ENCODE measurements at places on chromosomes 2 and 18. TPM values are rescaled to one million over a fixed set of nuclear protein-coding genes. Genes with fewer than 3 reads are reported as not detected.
A peak's percentile ranks its signal among the peaks of the same experiment; 100 is the strongest.

GRCh38 chr2:101698014-101698843 lies 722 bp downstream of the MAP4K4 start:
- H3K27me3 ChIP-seq: no peaks in the 10 kb centered on the region
- H3K27ac ChIP-seq: peak overlapping the region; percentile 89
- peaks cover 31% of the 10 kb centered on the region for H3K4me1 ChIP-seq
- H3K36me3 ChIP-seq: peaks cover 5% of the 10 kb centered on the region

- H3K4me3 ChIP-seq: no peak overlapping the region
- H3K27me3 ChIP-seq: no peaks in the 10 kb centered on the region
- H3K4me1 ChIP-seq: no peaks in the 10 kb centered on the region
Observed at GRCh38 chr2:58650781-58651180, 409.7 kb upstream of the FANCL start.

- DNase-seq: peak; percentile 33
- no peaks in the 10 kb centered on the region for H3K27me3 ChIP-seq
- H3K4me1 ChIP-seq: peaks cover 13% of the 10 kb centered on the region
Observed at GRCh38 chr2:232385660-232386489, 7.3 kb downstream of the ALPP start.

- no peak overlapping the region for H3K4me3 ChIP-seq
- H3K27me3 ChIP-seq: no peaks in the 10 kb centered on the region
- DNase-seq: no peak
- peaks cover 54% of the 10 kb centered on the region for H3K4me1 ChIP-seq
- peaks cover 31% of the 10 kb centered on the region for H3K36me3 ChIP-seq
Observed at GRCh38 chr2:74867841-74868658, 34.1 kb downstream of the HK2 start.

DNA sequence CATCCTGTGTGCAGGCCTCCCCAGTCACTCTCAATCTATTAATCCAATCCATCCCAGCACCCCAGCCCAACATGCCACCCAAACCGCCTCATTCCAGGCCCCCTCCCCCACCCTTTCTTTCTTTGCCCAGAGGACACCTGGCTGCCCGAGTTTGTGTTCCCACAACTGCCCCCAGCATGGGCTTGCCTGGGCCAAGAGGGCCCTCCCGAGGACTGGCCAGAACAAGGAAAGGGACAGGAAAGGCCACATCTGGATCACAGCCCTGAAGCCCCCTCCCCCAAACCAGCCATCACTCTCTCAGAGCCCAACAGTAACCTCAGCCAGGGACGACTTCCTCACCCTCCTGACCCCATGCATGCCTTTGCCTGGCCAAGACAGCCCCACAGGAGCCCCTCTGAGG lies 1.2 kb downstream of the TNS1 start:
- no peak overlapping the region for H3K4me3 ChIP-seq
- DNase-seq: no peak
- no peaks in the 10 kb centered on the region for H3K27me3 ChIP-seq
- H3K4me1 ChIP-seq: peaks cover 4% of the 10 kb centered on the region

DNA sequence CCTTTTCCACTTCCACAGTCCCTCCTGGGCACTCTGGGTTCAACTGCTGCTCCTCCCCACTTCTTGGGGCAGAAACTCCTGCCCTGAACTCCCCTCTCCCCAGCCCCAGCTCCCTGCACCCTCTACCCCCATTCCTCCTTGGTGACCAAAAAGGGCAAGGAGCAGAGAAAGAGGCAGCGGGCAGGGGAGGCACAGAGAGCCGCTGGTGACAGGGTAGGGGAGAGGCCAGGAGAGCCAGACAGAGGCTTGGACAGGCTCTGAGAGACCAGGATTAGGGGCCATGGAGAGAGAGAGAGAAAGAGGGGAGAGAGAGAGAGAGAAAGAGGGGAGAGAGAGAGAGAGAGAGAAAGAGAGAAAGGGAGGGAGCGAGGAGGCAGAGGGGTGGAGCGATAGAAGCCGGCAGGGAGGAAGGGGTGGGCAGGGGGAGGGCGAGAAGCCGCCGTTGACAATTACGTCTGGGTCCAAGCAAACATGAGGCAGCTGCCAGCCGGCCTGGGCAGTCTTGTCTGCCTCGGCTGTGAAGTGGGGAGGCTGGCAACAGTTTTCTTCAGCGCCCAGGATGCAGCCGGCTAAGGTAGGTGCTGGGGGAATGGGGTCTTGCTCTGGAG lies at the start of gene KCNIP3:
Gene KCNIP3 (plus strand): TSS at position 468 of the 608 bp plus-strand sequence. CDS start 92 bp downstream, at position 560.
- no peaks in the 10 kb centered on the region for H3K27me3 ChIP-seq
- no peaks in the 10 kb centered on the region for H3K36me3 ChIP-seq
- no peak within 1 kb of the TSS for H3K4me3 ChIP-seq
- no peak for DNase-seq

DNA sequence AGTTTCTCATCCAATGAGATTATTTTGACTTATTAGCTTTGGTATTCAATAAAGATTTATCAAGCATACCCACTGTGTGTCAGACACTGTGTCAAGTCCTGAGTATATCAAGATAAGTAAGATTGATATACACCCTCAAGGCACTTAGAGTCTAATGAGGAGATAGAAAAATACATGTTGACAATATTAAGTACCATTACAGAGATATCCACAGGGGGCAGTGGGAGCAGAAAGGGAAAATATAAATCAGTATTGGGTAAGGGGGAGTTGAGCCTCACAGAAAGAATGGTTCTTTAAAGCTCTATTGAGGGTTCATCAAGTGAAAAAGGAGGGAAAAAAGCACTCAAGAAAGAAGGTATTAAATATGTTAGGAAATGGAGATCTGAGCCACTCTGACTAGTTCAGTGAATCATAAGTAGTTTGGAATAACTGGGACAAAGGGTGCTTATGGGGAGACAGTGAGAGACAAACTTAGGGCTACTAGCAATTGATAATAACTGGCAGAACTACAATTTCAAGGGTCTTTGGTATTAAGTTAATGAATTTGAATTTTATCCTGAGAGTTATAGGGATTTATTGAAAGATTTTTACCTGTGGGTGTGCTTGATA lies 45.5 kb upstream of the SLC8A1 start:
- H3K27me3 ChIP-seq: peaks cover 36% of the 10 kb centered on the region
- no peak for DNase-seq
- H3K4me1 ChIP-seq: no peaks in the 10 kb centered on the region
- H3K4me3 ChIP-seq: no peak overlapping the region

GRCh38 chr18:46676182-46676835 lies 19.3 kb upstream of the LOXHD1 start:
- H3K4me3 ChIP-seq: no peak overlapping the region
- H3K27me3 ChIP-seq: peaks cover 26% of the 10 kb centered on the region
- no peaks in the 10 kb centered on the region for H3K4me1 ChIP-seq
- DNase-seq: no peak

DNA sequence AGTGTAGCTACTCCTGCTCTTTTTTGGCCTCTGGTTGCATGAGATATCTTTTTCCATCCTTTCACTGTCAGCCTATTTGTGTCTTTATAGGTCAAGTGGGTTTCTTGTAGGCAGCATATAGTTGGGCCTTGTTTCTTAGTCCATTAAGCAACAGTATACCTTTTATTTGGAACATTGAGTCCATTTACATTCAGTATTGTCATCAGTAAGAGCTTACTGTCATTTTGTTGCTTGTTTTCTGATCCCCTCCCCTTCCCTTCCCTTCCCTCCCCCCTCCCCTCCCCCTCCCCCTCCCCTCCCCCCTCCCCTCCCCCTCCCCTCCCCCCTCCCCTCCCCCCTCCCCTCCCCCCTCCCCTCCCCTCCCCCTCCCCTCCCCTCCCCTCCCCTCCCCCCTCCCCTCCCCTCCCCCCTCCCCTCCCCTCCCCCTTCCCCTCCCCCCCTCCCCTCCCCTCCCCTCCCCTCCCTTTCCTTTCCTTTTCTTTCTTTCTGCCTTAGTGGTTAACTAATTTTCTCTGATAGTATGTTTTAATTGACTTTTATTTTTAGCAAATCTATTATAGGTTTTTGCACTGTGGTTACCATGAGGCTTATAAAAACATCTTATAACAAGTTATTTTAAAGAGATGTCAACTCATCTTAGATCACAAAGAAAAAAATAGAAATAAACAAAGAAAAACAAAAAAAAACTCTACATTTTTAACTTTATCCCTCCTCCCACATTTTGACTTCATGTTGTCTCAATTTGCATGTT lies 13.2 kb upstream of the DCDC2C start:
- no peaks in the 10 kb centered on the region for H3K4me1 ChIP-seq
- H3K27ac ChIP-seq: no peak overlapping the region
- H3K4me3 ChIP-seq: no peak overlapping the region
- H3K27me3 ChIP-seq: peaks cover 6% of the 10 kb centered on the region
- no peaks in the 10 kb centered on the region for H3K36me3 ChIP-seq

DNA sequence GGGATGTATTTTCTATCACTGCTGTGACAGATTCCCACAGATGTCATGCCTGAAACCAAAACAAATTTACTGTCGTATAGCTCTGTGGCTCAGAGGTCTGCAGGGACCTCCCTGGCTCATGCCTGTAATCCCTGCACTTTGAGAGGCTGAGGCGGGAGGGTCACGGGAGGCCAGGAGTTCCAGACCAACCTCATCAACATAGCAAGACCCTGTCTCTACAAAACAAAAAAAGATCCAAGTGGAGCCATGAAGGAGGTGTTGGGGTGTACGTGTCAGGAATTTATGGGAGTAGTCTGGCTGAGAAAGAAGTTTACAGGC lies 51.0 kb upstream of the FAHD2A start:
- no peaks in the 10 kb centered on the region for H3K27me3 ChIP-seq
- DNase-seq: no peak
- H3K4me3 ChIP-seq: no peak overlapping the region

GRCh38 chr2:2904721-2905350 lies 472.8 kb downstream of the EIPR1 start:
- no peak overlapping the region for H3K4me3 ChIP-seq
- H3K36me3 ChIP-seq: no peaks in the 10 kb centered on the region
- no peak for DNase-seq

DNA sequence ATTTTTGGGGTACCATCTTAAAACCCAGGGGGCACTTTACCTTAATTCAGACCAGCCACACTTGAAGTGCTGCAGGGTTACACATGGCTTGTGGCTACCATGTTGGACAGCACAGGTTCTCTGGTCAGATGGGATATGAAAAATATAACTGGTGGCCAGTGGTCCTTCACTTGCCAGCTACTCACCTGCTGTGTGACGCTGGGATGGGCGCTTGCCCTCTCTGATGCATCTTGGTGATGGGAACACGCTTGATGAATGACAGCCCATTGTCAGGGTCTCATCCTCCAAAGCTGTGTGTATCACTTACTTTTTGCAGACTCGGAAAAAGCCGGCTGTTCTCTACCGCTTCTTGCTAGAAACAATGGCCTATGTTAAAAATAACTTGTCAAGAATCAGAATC lies 22.5 kb downstream of the HJURP start:
- peaks cover 21% of the 10 kb centered on the region for H3K36me3 ChIP-seq
- H3K4me1 ChIP-seq: no peaks in the 10 kb centered on the region
- no peak for DNase-seq
- no peak overlapping the region for H3K27ac ChIP-seq
- no peaks in the 10 kb centered on the region for H3K27me3 ChIP-seq

FOXD4L1 gene
- 0.64 TPM for total RNA-seq

CD8B gene
- 0.47 TPM for total RNA-seq

C1QL2 gene
- not detected for total RNA-seq

GALNT5 gene
- total RNA-seq: 3.9 TPM

ANKRD53 gene
- total RNA-seq: not detected

TMEM17 gene
- total RNA-seq: 3.2 TPM

CFAP65 gene
- total RNA-seq: 0.52 TPM

DCDC2C gene
- not detected for total RNA-seq

COPS9 gene
- total RNA-seq: 111 TPM

GPR45 gene
- total RNA-seq: 0.30 TPM

ERICH2 gene
- total RNA-seq: 2.4 TPM

NTSR2 gene
- total RNA-seq: not detected

FIGN gene
- not detected for total RNA-seq

All from HCT116 (cell line).